ENCODE measurements at places on chromosomes 5 and 9.

- no peaks in the 10 kb centered on the region for H3K4me1 ChIP-seq
- DNase-seq, result no peak
- no peaks in the 10 kb centered on the region for H3K27me3 ChIP-seq
- no peak overlapping the region for H3K4me3 ChIP-seq
- no peak overlapping the region for H3K27ac ChIP-seq
These were observed 586.2 kb upstream of the ADAMTS16 start for GRCh38 chr5:4553978-4554377.

GRCh38 chr9:96135753-96136290, 166.2 kb downstream of the HSD17B3 start:
- H3K4me3 ChIP-seq, result no peak overlapping the region
- H3K27ac ChIP-seq, result no peak overlapping the region
- no peak for DNase-seq
- H3K36me3 ChIP-seq, result no peaks in the 10 kb centered on the region
- H3K27me3 ChIP-seq, result peaks cover 31% of the 10 kb centered on the region

GRCh38 chr5:90547072-90547536, 11.5 kb upstream of the ADGRV1 start:
- no peak overlapping the region for H3K27ac ChIP-seq
- H3K4me3 ChIP-seq, result no peak overlapping the region
- H3K27me3 ChIP-seq, result no peaks in the 10 kb centered on the region
- no peaks in the 10 kb centered on the region for H3K36me3 ChIP-seq

GRCh38 chr5:154766558-154767281, 11.5 kb downstream of the LARP1 start:
- H3K4me1 ChIP-seq, result peaks cover 89% of the 10 kb centered on the region
- DNase-seq, result no peak
- H3K36me3 ChIP-seq, result no peaks in the 10 kb centered on the region
- H3K27me3 ChIP-seq, result no peaks in the 10 kb centered on the region
